Left renal cortex interstitium (tissue), 4 donors: ENCODE measurements at places on chromosomes 12 and 14. TPM values are rescaled to one million over a fixed set of nuclear protein-coding genes. Genes with fewer than 3 reads are reported as not detected.

DNA sequence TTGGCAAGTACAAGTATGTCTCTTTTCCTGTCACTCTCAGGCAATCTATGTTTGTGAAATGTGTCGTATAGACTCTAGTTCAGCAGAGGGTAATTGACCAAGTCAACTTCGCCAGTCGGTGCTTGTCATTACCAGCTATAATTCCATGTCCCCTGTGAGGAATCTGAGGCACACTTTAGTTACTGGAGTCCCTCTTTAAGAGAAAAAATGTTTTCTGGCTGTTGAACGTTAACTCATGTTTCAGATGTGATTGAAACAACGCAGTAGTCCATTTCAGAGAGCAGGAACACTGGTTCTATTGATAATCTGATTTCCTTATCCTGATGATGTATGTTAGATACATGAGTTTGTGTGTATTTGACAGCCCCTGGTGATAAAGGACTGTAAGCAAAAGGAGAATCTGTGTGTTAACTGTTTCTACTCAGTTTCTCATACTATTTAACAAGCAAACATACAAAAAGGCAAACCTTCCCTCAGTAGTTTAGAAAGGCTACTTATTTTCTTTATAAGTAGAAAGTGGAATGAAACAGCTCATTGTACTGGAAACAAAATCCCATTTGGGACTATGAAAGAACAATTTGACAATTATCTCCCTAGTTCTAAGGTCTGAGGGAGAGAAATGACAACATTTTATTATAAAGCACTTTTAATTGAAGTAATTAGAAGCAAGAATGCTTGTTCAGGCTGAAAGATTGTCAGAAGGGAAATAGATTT, 161.1 kb upstream of the TRHDE start:
- DNase-seq: no peak

DNA sequence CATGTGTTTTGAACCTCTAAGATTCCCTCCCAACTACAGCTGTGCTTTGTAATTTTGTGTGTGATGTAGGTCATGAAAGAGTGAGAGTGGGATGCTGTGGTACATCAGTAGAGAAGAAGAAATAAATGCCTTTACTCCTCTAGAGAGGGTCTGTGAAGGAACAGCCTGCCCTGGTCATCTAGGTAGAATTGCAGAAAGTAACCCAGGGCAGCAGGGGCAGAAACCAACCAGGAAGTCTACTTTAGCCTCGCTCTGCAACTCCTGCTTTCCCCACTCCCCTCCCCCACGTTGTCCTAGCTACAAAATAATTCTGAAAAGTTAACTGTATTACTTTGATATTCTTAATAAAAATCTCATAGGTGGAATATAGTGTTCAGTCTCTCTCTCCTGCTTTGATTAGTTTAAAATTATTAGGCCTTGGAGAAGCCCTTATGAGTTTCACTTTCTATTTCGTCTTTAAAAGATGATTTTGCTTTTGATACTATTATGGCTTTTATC, 7.5 kb downstream of the TBK1 start:
- DNase-seq: no peak

DNA sequence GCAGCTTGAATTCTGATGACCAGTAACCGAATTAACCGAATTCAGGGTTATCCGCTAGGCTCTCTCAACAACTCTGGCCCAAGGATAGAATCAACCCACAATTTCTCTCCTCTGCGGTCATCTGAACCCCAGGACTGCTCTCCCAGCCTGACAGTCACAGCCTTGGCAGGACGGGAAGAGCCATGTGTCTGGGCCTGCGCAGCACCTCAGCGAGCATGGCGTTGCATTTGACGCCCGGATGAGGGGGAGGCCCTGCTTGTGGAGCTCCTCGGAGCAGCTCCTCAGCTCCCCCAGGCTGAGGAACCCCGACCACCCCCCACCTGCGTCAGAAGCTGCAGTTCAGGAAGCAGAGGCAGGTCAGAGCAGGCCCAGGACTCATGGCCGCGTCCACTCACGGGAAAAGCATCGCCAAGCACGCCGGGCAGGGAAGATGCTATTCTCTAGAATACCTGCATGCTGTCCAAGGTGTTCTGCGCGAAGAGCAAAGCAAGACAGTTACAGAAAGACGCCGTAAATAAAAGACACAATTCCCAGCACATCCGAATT, 131.1 kb downstream of the PIWIL1 start:
- no peak for DNase-seq

DNA sequence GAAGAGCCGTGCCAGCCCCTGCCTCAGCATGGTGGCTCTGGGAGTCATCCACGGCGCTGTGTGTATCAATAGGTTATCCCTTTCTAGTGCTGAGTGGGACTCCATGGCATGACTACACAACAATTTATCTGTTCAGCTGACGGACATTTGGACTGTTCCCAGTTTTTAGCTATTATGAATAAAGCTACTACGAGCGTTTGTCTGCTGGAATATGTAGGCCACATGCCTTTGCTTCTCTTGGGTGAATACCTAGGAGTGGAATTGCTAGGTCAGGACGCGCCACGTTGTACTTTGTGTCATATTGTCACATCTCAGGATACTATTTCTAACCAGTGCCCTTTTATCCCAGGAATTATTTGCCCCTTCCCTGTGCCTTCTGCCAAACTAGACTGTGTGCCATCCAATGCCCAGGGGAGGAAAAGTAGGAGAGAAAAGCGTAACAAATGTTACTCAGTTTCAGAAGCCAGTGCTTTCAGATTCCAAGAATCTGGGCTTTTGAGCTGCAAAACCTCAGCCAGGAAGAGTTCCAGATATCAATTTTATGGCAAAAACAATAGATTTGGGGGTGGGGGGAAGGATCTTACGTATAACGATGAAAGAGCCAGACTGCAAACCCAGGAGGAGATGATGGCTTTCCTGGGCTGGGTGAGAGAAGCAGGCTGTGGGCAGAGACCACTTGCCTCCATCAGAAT, 62.5 kb upstream of the NCOR2 start:
- DNase-seq: no peak

GRCh38 chr12:97051341-97051740, 144.3 kb downstream of the NEDD1 start:
- DNase-seq: no peak

GRCh38 chr12:42923156-42923555, 333.6 kb upstream of the PRICKLE1 start:
- DNase-seq: no peak

DNA sequence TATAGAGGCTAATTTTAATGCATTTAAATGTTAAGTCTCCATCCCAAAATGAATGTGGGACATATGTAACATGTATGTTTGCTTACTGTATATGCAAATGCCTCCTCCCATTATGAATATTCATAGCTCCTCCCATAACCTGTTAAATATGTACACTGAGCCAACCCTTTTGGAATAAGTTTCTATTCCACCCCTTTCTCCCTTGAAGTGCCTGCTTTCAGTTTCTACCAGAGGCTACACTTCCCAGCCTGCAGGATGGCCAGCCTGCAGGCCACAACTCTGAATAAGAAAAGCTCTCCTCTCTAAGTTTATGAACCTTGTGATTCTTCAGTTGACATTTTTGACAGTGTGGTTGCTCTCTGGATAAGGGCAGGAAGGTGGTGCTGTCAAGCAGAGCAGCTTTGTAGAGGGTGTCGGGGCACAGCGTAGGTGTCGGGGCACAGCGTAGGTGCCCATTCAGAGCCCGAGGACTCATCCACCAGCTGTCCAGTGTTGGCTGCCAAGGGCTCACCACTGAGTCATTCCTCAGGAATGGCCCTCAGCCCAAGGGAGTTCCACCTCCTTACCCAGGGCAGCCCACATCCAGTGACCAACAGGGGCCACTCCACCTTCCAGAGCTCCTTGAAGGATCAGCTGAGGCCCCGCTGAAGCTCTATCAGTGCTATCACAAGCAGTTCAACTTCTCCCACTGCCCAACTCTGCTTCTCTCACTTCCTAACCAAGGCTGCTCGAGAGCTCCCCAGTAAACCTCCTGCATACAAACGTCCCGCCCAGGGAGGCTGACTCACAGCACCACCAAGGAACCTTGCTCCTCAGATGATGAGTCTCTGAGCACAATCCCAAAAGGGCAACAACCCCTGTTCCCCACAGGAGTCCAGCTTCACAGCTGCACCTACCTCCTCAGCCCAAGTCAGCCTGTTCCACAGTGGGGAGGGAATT, 31.4 kb downstream of the VWF start:
- DNase-seq: no peak

GRCh38 chr14:64566651-64567122, 16.9 kb downstream of the PPP1R36 start:
- DNase-seq: no peak

DNA sequence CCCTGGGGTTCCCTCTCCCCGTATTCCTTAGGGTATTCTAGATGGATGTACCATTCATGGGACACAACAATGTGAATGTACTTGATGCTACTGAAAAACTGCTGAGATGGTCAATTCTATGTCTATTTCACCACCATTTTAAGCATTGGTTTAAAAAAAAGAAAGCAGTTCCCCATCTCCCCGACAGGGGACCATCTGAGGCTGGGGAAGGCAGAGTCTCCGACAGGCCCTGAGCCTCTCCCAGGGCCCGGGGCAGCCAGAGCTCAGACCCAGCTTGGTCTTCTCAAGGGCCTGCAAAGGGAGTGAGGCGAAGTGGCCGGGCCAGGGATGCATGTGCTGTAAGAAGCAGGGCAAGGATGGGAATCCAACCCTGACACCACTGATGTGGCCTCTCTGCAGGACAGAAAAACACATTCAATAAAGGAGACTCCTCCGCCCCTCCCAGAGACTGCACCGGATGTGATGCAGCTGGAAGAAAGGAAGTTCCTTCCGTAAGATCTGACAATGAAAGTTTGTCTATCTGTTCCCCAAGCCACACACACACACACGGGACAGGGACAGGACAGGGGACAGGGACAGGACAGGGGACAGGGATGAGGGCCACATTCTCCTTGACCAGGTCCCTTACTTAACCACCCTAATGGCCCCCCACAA, 234.1 kb downstream of the BCL11B start:
- DNase-seq: no peak

GRCh38 chr14:43790681-43791080, 716.4 kb downstream of the FSCB start:
- DNase-seq: no peak

GRCh38 chr12:27437839-27438238, 8.7 kb upstream of the SMCO2 start:
- DNase-seq: no peak

DNA sequence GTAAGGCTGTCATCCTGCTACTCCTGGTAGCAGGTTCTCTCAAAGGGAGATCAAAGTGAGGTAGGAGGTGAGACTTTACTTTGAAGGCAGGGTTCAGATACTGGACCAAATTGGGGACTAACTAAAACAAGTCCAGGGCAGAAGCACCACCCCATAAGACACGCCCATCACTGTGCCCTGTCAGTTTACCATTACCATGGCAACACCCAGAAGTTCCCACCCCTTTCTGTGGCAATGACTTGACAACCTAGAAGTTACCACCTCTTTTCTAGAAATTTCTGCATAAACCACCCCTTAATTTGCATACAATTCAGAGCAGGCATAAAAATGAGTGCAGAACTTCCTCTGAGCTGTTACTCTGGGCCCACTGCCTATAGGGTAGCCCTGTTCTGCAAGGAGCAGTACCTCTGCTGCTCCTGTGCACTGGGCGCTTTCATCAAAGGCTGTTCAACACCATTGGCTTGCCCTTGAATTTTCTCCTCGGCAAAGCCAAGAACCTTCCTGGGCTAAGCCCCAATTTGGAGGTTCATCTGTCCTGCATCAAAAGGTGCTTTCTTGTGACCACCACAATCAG, 64.8 kb upstream of the MAX start:
- DNase-seq: no peak

- DNase-seq: no peak
Measured at GRCh38 chr12:4828176-4828575, 81.5 kb upstream of the KCNA1 start.

DNA sequence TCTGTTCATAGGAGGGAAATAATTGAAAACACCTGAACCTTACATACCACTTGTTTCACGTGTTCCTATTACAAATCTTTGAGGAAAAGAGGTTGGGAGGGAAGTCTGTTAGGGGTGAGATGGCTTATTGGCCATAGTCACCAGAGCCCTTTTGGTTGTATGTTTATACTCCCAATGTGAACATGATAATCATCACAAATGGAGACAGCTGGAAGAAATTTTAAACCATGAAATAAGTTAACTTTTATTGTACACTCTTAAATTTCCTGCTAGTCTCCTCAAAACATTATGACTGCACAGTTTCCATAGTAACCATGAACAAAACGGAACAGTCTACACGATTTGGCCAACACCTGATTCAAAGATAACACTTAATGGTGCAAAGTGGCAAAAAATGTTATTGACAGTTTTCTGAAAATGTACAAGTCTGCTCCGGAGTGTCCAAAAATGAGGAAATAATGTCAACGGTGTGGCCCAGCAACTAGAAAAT, 56.9 kb downstream of the LMNTD1 start:
- no peak for DNase-seq

DNA sequence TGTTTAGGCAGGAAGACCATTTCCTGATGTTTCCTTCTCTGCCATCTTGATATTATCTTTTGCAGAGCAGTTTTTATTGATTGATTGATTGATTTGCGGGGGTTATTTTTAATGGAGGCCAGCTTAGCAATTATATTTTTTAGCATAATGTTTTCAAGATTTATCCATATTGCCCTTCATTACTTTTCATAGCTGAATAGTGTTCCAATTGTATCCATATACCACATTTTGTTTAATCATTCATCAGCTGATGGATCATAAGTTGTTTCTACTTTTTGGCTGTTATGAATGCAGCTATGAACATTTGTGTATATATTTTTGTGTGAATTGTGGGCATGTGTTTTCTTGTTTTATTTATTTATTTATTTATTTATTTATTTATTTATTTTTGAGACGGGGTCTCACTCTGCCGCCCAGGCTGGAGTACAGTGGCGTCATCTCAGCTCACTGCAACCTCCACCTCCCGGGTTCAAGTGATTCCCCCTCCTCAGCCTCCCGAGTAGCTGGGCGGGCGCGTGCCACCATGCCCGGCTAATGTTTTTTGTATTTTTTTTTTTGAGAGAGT, 20.9 kb upstream of the RCOR1 start:
- no peak for DNase-seq

- DNase-seq: no peak
Measured at GRCh38 chr12:118034429-118035189, 18.1 kb downstream of the RFC5 start.

GRCh38 chr12:6546016-6546415, 9.8 kb downstream of the IFFO1 start:
- no peak for DNase-seq

GRCh38 chr14:73232984-73233383, 4.3 kb upstream of the PAPLN start:
- no peak for DNase-seq

- DNase-seq: no peak
Measured at GRCh38 chr12:10783252-10783651, 19.2 kb downstream of the TAS2R7 start.

GRCh38 chr12:49274396-49275069, 9.7 kb downstream of the TUBA1C start:
- DNase-seq: no peak

The FZD10 gene
- 3.0 TPM for polyA plus RNA-seq

The ZNF385A gene
- 8.6 TPM for polyA plus RNA-seq

The COPZ1 gene
- polyA plus RNA-seq: 232 TPM

The MYH6 gene
- 0.25 TPM for polyA plus RNA-seq

The LRRIQ1 gene
- 46.8 TPM for polyA plus RNA-seq

The NANOG gene
- 0.11 TPM for polyA plus RNA-seq

The IAPP gene
- not detected for polyA plus RNA-seq

The SVOP gene
- polyA plus RNA-seq: 0.11 TPM

The OR6C75 gene
- 0.09 TPM for polyA plus RNA-seq
